ENCODE measurements at places on chromosomes 4 and X.

- no peak for DNase-seq
Measured at GRCh38 chr4:124290678-124291077, 421.9 kb downstream of the ANKRD50 start.

DNA sequence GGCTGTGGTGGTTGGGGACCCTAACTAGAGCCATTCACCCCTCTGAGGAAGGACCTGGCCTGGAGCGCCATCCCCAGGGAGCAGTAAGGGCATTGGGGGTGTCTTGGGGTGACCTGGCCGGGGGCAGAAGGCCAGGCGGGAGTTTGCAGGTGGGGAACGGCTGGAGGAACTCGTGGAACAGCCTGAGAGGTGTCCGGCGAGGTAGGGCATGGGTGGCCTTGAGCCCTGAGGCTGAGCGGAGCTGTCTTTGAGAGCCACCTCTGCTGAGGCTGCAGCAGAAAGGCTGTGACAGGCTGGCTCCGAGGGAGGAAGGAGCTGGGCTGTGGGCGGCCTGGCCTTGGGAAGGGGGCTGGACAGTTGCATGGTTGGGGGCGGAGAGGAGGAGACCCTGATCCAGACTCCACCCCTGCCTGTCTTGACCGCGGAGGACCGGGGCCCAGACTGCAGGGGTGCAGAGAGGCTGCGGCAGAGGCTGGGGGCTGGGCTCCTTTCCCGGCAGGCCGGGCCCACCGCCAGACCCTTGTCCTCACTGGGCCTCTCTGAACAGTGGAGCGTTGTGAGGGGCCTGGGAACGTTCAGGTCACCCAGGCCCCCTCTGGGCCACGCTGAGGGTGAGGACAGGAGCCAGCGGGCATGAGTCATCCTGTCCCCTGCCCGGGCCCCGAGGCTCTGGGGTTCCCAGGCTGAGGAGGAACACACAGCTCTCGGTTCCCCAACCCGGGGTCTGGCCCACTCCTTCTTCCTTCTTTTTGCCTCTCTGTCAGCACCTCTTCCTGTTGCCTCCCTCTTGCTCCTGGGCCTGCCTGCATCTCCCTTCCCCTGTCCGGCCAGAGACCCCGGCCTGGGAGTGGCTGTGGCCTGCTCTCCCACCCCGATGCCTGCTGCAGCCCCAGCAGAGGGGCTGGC, 8.1 kb downstream of the SH3BP2 start:
- peak; percentile 72 for DNase-seq

GRCh38 chr4:138263247-138263816, 21.2 kb upstream of the SLC7A11 start:
- no peak for DNase-seq

- no peak for DNase-seq
Measured at GRCh38 chr4:56181140-56181953, 205.9 kb downstream of the AASDH start.

- DNase-seq: no peak
Measured at GRCh38 chrX:116031331-116031730, 139.2 kb upstream of the AGTR2 start.

GRCh38 chrX:112008724-112009123, 73.9 kb downstream of the TRPC5 start:
- no peak for DNase-seq

GRCh38 chr4:4618847-4619246, 77.0 kb upstream of the STX18 start:
- DNase-seq: no peak

DNA sequence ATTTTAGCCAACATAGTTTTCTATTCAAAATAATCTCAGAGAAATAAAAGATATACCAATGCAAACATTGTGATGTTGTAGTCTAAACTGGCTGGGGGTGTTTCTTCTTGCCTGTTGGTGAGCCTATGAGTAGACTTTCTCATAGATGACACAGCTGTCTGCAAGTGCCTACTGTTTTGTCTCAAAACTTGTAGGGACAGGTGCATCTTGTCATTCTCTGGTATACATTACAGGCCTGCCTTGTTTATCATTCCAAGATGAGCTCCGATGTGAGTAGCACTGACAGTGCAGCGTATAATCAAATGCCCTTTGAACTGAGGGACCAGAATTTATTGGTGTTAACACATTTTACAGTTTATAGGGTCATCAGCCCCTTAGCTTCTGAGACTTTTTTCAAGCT, 353.8 kb downstream of the PRDM5 start:
- no peak for DNase-seq

DNA sequence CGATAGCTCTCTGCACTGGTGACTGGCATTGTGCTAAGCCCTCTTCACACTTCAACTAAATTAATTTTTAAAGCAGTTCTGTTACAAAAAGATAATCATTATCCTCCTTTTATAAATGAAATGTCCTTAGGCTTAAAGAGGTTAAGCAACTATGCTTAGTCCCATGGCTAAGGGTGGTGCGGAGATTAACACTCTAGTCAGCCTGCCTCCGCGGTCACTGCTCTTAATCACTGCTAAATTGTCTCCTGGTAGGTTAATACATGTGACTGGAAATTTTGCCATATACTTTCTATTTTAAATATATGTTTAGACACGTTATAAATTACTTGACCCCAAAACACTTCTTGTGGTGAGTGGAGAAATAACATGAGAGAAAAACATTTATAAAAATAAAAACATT, 473.7 kb downstream of the CENPC start:
- DNase-seq: no peak

DNA sequence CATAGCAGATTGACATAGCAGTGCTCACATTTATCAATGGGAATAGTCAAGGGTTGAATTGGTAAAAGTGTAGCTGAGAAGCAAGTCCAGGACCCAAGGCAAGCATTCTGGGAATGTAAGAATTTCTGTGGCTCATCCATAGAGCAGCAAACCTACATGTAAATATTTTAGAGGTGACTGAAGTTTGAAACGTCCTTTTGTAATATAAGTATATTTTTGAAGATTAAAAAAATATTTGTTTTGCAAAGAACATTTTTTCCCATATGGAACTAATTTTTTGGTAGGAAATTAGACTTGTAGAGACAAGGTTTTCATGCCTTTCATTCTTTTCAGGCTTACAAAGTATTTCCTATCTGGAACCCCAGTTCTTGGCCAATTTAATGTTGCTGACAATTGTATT, 104.0 kb downstream of the TEX13A start:
- DNase-seq: no peak

DNA sequence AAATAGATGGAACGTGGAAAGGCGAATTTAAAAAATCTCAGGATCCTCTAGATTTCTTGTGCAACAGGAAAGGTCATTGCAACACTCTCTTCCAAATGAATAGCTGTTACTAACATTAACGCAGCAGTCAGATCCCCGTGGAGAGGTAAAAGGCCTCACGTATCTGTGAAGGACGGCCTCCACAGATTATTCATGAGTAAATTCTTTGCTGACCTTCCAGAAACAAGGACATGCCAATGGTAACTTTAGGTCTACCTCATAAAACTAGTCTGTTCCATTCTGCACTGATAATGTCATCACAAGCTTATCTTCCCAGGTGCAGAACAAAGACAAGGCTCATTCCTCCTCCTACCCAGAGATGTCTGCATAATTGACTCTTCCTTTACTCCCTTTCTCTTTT, 16.1 kb upstream of the REPS2 start:
- no peak for DNase-seq

DNA sequence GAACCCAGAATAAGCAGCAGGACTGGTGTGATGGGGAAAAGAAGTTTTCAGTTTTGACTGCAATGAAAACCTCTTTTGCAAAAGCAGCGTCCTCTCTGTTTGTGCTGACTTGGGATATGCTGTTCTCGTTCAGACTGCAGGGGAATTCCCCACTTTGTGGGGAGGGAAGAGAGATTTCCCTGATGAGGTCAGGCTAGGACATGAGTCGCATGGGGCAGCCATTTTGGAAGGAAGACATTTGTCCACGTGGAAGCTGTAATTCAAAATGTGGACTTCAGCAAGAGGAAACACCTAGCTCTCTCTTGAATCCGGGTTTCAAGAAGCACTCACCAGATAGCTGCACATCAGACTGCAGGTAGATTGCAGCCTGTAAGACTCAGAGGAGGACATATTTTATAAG, 39.3 kb downstream of the ING2 start:
- DNase-seq: no peak
